Nasal cavity respiratory epithelium epithelial cell of viscerocranial mucosa (primary cell): ENCODE measurements at places on chromosomes 5 and 9. TPM values are rescaled to one million over a fixed set of nuclear protein-coding genes. Genes with fewer than 3 reads are reported as not detected.

The MEIKIN gene
- not detected in 2 replicates for total RNA-seq

The NUTM2G gene
- total RNA-seq: not detected in 2 replicates

The PTGDS gene
- not detected in 2 replicates for total RNA-seq

The EPB41L4A gene
- 5.8 and 9.8 TPM in 2 replicates for total RNA-seq

The CCDC180 gene
- total RNA-seq: under 0.01 TPM in 2 replicates

The PCDHGB5 gene
- total RNA-seq: 4.8 and 14.0 TPM in 2 replicates

The NEUROG1 gene
- total RNA-seq: not detected in 2 replicates

The EIF4E1B gene
- total RNA-seq: not detected in 2 replicates

The SLC34A1 gene
- total RNA-seq: 0.14 TPM in 1 of 2 replicates, not detected in the other

The SNCAIP gene
- under 0.01 and 0.07 TPM in 2 replicates for total RNA-seq

The LVRN gene
- 0.34 and 0.36 TPM in 2 replicates for total RNA-seq

The TYRP1 gene
- not detected in 2 replicates for total RNA-seq
